CD4-positive, alpha-beta T cell treated with Interleukin-4 for 4 hours (primary cell): ENCODE measurements at places on chromosomes 4 and X.

DNA sequence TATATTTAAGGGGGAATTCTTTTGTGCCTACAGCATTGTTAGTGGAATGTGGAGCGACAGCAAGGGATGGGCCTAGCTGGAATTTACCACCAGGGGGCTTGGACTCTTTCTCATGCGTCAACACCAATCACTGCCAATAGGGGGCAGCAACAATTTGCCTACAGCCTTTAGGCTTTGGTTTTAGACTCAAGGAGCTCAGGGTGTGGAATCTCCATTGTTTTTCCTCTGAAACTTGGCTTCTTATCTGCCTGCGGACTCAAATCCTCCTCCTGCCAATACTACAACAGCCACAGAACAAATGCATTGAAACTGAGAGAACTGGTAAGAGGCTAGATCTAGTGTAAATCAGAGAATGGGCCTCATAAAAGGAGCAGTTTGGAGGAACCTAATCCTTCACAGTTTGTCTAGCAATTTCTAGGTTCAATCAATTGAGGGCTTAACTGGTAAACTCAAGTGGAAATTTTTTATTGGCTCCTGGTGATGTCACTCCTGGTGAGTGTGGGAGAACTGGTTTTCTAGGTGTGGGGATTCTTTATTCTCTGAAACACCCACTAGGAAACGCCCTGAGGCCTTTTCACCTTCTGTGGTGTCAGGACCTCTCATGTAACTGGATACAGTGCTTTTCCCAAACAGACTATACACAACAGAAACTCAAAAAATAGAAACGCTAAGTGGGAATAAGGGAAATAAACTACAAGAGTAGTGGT, 27.9 kb upstream of the TMSB4X start:
- DNase-seq = peak; percentile 78

- DNase-seq = no peak
Measured at GRCh38 chrX:105725228-105725627, 97.1 kb upstream of the NRK start.

GRCh38 chr4:168208957-168209614, 109.5 kb downstream of the DDX60 start:
- no peak for DNase-seq

- DNase-seq = no peak
Measured at GRCh38 chrX:136220540-136220939, 30.7 kb downstream of the MAP7D3 start.

- peak; percentile 17 for DNase-seq
Measured at GRCh38 chr4:138405934-138406567, 163.9 kb upstream of the SLC7A11 start.

DNA sequence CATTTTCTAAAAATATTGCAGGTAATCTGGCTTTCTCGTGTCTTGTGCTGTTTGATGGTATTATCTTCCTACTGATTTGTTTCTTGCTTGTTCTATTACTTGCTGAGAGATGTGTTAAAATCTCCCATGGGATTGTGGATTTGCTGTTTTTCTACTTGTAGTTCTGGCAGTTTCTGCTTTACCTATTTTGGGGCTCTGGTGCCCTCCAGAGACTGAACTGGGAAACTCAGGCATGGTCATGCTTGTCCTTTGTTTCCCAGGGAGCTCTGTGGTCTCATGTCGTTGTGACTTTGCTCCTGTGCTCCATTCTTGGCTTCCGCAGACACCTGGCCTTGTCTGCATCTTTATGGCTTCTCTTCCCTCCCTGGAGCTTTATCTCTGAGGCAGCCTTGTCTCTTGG, 39.5 kb downstream of the NSD2 start:
- DNase-seq = peak; percentile 10

- DNase-seq = peak; percentile 2
Measured at GRCh38 chrX:46208225-46208854, 336.9 kb downstream of the ZNF674 start.

GRCh38 chr4:183936574-183937345, 31.7 kb downstream of the STOX2 start:
- no peak for DNase-seq

DNA sequence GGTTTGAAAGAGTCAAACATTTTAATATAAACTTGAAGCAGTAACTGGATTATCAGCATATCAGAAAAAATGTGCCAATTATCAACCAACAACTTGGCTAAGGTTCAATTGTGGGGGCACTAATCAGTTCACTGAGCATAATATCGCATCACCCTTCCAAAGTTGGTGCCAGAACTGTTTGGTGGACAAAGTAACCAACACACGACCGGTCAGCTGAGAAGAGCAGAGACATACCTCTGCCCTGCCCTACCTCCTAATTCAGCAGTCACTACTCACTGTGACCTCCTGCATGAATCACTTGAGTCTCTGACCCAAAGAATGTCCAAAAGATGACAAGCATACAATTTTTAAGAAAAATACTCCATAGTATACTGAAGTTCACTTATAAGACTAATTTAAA, 53.2 kb downstream of the TSPAN5 start:
- no peak for DNase-seq

- no peak for DNase-seq
Measured at GRCh38 chrX:41718481-41719235, 5.3 kb upstream of the GPR82 start.

GRCh38 chr4:2792711-2793585, at the start of gene SH3BP2:
SH3BP2 (plus strand) TSS chr4:2793085; CDS start chr4:2820618, 27,533 bp downstream.
- DNase-seq = peak; percentile 44

- DNase-seq = no peak
Measured at GRCh38 chr4:13208558-13209193, 275.5 kb downstream of the RAB28 start.

- no peak for DNase-seq
Measured at GRCh38 chr4:165027762-165028402, 3.9 kb upstream of the TRIM60 start.

DNA sequence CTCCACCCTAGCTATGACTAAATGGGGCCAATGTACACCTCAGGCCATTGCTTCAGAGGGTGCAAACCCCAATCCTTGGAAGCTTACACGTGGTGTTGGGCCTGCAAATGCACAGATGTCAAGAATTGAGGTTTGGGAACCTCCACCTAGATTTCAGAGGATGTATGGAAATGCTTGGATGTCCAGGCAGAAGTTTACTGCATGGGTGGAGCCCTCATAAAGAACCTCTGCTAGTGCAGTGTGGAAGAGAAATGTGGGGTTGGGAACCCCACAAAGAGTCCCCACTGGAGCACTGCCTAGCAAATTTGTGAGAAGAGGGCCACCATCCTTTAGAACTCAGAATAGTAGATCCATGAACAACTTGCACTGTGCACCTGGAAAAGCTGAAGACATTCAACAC, 284.1 kb downstream of the ANTXR2 start:
- no peak for DNase-seq

DNA sequence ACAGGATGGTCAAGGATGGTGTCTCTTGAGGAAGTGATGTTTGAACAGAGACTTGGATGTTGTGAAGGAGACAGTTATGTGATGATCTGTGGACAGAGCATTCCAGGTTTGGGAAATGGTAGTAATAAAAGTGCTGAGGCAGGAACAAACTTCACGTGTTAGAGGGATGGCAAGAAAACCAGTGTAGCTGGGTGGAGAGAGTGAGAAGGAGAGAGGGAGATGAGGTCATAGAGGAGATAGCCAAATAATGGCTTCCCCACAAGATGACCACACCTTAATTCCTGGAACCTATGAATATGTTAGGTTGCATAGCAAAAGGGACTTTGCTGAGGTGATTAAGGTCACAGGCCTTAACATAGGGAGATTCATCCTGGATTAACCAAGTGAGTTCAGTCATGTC, 75.6 kb upstream of the GPR50 start:
- no peak for DNase-seq

DNA sequence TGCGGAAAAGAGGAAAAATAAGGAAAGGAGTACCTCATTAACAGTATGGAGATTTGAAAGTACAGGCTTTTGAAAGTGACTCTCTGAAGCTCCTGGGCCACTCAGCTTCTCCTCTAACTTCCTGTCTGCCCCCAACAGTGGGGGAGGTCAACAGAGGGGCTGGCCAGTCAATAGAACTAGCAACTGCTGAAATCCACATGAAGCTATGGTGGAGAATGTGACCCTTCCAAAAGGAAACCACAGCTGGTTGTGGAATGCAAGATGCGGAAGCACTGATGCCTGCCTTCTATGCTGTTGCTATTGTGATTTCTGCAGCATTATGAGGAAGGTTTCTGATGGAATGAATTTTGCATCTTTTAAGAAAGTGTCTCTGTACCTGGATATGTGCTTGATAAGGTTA, 2.4 kb downstream of the CORIN start:
- no peak for DNase-seq
